ENCODE measurements at places on chromosomes 4 and X.
A peak's percentile ranks its signal among the peaks of the same experiment; 100 is the strongest.

GRCh38 chr4:76311896-76312331, 5.4 kb downstream of the STBD1 start:
- no peak for DNase-seq

GRCh38 chr4:118810991-118811764, 24.7 kb downstream of the SEC24D start:
- DNase-seq, result no peak

DNA sequence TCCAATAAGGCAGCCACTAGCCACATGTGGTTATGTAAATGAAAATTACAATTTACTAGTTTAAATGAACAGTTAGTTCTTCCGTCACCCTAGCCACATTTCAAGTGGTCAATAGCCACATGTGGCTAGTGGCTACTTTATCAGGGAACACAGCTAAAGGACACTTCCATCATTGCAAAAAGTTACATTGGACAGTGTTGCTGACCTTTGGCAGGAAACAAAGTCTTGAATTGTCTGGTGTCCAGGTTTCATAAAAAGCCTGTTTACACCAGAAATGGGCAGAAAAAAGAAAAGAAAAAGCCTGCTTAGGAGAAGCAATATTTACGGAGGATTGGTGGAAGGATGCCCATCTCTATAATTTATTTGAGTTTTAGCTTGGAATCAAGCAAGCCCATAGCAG, 38.6 kb downstream of the RWDD4 start:
- DNase-seq, result no peak

DNA sequence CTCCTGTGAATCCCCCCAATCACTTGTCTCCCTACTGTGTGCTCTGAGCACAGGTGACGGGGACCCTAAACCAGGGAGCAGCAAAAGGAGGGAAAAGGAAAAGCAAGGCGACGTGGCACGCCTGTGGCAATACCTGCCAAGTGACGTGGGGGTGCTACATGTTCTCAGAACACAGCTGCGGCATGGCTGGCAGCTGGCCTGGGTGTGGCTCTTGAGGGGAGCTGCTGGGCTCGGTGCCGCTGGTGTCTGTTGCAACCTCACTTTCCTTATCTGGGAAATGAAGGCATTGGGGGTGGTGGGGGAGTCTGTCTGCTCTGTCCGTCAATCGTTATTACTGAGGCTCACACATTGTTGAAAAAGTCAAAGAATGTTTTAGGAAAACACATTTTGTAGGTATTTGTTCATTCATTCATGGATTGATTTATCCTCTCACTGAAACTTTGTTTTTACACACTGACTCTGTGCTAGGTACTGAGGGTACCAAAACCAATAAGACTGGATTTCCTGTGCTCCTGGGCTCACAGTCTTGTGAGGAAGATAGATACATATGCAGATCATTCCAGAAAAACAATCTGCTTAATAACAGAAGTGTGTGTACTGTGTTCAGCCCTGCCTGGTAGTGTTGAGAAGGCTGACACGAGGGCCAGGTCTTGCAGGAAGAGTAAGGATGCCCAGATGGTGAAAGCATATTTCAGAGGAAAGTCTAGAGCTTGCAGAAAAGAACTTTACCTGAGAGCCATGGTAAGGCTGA, 217.6 kb downstream of the PTTG2 start:
- no peak for DNase-seq

GRCh38 chr4:100295792-100296191, 105.5 kb upstream of the DDIT4L start:
- no peak for DNase-seq

DNA sequence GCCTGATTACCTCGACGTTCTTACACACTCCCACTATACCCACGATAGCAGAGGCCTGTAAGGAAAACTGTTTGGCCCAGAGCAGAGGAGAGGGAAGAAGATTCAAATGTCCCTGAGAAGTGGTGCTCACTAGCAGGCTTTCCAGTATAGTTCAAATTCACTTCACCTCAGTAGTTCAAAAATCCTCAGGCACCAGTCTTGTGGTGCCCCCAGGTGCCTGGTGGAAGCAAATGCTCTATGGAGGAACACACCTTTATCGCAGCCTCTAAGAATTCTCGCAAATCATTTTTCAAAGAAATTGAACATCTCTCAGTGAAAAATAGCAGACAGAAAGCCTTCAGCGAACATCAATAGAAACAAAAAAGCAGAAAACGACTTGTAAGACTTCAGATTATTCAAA, 12.2 kb upstream of the MTMR1 start:
- no peak for DNase-seq

DNA sequence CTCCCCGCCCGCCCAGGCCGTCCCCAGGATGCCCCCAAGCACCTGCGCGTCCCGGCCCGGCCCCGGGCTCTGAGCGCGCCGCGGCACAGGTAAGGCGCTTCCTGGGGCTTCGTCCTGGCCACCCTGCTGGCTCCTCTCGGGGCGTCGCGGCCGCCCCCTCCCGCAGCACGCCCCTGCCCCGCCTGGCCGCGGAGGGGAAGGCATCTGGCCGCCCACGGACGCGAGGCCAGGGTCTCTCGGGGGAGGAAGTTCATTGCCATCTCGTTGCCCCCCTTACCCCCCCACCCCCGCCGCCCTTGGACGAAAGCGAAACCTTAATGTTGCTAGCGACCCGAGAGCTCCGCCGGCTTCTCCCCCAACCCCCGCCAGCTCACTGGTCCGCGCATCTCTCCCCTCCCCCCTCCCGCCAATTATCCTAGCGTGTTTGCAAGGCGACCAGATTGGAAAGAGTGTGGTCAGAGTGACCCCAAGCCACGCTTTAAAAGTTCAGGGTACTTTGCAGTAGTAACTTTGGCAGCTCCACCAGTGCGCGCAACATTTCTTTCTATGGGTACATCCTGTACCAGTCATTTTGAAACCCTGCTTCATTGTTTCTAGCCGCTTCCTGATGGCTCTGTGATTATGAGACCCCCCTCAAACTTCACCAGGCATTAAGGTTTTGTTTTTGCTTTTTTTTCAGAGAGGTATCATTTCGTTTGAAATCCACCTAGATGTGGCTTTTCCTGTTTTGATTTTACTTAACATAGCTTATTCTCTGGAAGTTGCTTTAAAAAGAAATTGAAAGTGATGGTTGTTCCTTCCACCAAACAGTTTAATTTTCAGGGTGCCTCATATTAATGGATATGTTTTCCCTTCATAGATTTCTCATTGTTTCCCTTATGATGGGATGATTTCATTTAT, 626 bp downstream of the TBC1D1 start:
- DNase-seq, result no peak

DNA sequence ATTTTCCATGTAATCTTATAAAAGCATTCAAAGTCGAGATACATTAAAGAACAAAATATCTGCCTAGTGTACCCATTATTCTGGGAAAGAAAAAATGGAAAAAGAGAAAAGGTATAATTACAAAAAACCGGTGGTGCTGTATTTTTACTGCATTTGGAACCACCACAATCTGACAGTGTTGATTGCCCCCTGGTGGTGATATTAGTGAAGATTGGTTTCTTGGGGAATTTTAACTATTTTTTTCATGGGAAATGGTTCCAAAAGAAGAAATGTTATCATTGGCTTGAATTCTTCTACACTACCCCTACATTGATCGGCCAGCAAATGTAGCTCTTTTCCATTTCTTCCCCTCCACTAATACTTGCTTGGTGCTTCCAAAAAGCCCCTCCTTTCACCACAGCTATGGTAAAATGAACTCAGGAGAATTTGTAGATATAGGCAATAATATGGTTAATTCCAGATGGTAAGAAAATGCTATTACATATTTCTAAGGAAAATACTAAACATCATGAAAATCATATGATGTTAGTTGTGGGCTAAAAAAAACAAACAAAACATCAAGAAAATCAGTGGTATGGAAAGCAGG, 50.0 kb downstream of the COX18 start:
- DNase-seq, result no peak

DNA sequence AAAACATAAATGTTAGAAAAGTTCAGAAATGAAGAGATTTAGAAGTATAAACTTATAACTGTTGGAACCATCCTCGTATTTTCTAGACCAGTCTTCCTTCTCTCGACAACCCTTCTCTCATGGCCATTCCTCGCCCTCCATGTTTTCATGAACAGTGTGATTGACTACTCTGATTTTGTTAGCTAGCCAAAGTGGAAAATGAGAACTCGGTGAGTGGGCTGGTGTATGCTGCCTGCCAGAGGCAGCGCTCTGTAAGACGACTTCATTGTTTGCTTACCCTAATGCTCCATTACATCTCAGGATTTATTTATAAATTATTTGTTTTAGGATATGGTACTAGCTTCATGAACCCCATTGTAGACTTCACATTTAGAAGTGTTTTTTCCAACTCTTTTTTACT, 153.0 kb downstream of the CBR4 start:
- DNase-seq, result no peak

DNA sequence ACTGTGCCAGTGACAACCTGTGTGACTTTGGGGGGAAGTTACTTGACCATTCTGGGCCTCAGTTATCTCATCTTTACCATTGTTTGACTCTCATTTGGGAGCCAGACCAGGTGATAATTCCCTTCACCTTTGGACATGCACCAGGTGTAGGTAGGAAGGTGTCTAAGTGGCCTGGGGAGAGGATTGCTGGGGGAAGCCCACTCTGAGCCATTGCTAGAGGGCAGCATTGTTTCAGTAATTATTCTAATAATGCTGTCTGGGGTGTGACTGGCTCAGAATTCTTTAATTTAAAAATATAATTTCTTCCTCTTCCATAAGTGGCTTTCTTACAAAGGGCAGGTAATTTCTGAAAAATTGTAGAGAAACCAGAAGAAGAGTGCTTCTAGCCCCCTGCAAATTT, 104.3 kb downstream of the RTL9 start:
- no peak for DNase-seq

- DNase-seq, result no peak
Measured at GRCh38 chrX:37083880-37084279, 75.7 kb downstream of the FAM47C start.

GRCh38 chr4:38985410-38986100, 46.7 kb downstream of the TMEM156 start:
- no peak for DNase-seq

DNA sequence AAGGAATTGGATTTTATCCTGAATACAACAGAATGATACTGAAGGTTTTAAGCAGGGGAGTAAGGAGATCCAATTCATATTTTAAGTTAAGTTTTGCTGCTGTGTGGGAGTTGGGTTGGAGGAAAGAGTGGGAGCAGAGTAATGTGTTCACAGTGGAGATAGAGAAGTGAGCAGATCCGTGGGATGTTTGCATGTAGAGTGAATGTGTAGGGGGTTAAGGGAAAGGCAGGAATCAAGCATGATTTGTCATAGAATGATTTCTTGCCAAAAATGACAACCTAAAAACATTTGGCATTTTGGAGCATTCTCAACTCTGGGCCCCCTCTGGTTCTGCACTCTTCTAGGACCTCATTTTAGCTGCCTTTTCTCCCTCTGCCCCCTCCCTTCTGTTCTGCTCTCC, 76.6 kb downstream of the ARHGAP10 start:
- DNase-seq, result no peak

DNA sequence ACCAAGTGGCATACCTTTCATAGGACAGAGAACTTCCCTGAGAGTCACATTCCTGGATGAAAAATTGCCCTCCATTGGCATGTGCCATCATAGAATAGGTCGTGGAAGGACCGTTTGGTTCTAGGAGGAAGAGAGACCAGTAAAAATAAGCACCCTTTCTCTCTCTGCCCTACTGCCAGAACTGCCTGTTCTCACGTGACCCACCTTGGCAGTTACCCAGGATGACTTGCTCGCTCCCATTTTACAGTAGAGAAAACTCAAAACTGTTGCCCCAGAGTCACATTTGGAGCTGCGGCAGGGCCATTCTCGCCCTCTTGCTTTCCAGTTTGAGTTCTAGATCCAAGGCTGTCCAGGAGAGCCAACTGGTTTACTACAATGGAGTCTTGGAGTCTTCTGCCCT, 1.1 kb upstream of the NLGN3 start:
- no peak for DNase-seq

GRCh38 chr4:26420913-26421312, 69.4 kb downstream of the CCKAR start:
- no peak for DNase-seq

- no peak for DNase-seq
Measured at GRCh38 chrX:73944563-73944908, 359.4 kb upstream of the ZCCHC13 start.

- DNase-seq, result no peak
Measured at GRCh38 chrX:84469226-84469625, 33.0 kb downstream of the HDX start.

DNA sequence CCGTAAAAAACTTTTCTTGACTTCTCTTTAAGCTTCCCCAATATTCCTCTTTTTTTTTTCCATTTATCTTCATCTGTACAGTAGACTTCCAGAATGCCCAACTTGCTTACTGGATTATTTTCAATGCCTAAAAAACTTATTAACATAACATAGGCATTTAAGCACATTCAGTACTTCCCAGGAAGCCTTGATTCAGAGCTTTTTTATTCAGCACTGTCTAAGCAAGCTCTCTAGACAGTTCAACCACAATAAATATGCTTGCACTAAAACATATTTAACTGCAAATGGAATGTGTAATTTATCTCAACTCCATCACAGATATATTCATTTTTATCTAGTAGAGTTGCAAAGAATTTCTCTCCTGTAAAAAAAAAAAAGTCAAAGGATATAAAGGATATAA, 997.8 kb downstream of the ARAP2 start:
- DNase-seq, result no peak

DNA sequence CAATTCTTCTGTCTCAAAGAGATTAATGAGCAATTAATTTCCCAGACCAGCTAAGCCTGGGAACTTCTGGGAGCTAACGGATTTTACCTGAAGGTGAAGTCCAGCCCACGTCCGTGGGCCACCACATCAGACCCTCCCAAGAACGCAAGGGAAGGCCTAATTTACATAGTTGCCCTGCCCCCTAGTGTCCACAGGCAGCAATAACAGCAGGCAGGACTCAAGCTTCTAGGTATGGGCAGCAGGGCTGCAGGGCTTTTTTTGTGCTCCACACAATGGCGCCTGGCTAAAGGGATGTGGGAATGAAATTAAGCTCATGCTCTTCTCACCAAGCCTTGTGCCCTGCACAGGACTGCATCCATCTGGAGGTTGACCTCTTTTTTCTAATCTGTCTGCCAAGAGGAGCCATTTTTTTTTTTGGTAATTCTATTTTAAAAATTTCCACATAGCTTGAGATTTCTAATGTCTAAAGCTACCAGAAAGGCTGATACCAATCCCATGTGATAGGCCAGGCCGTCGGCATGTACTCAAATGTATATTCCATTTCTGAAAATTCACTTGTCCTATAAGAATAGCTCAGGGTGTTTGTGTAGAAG, 111.9 kb upstream of the TMEM164 start:
- DNase-seq, result peak; percentile 30

Measured in NCI-H1417 treated with DMSO at 0.1 percent for 48 hours (cell line).